ELR (cell line): ENCODE measurements at places on chromosomes 12 and 14.

DNA sequence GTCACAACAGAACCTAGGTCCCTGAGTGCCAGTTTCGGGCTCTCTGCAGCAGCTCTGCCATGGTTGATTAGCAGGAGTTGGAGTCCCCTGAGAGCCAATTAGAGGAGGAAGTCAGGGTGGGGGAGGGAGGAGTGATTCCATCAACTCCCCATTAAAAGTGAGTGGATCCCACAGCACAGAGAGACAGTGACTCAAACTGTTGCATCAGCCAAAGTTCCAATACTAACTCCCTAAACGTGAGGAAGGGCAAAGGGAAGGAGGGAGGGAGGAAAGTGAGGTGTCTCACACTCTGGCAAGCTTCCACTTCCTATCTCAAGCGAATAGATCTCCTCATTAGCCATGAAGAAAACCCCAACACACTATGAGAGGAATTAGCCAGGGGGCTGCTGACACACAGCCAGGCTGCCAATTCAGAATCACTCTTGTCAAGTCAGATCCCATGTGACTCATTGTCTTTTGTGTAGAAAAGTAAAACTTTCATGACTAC, 23.6 kb downstream of the OR11H4 start:
- DNase-seq, result peak; percentile 92

DNA sequence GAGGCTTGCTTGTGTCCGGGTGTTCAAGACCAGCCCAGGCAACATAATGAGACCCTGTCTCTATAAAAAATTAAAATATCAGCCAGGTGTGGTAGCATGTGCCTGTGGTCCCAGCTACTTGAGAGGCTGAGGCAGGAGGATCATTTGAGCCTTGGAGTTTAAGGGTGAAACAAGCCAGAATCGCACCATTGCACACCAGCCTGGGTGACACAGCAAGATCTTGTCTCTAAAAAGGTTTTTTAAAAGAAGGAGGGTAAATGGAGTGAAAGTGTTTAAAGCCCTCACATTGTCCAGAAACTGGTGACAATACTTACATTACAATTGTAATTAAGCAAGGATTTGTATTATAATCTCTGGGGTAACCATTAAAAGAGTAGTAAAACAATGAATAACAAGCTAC, 64.2 kb downstream of the SINHCAF start:
- no peak for DNase-seq

- no peak for DNase-seq
These were observed 814 bp downstream of the RAB2B start for GRCh38 chr14:21475767-21476522.

GRCh38 chr14:34067587-34067986, 116.7 kb upstream of the EGLN3 start:
- no peak for DNase-seq

GRCh38 chr12:95497031-95497430, 23.1 kb downstream of the METAP2 start:
- DNase-seq, result no peak

DNA sequence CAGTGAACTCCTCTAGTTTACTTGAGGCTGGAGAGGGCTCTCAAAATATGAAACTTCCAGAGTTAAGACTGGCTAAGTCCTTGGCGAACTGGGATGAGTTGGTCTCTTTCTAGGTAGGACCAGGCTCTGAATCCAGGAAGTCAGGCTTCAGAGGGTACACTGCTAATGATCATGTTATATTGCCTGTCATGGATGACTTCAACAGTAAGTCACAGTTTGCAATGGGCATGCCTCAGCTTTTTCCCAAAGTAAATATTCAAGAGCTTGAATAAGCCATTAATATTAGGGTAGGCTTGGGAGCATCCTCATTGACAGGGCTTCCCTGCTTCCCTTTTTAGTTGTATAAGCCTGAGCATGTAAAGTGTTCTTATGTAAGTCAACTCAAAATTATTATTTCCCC, 61.7 kb upstream of the PTHLH start:
- peak; percentile 19 for DNase-seq
